ENCODE measurements at places on chromosomes 12 and 14.

DNA sequence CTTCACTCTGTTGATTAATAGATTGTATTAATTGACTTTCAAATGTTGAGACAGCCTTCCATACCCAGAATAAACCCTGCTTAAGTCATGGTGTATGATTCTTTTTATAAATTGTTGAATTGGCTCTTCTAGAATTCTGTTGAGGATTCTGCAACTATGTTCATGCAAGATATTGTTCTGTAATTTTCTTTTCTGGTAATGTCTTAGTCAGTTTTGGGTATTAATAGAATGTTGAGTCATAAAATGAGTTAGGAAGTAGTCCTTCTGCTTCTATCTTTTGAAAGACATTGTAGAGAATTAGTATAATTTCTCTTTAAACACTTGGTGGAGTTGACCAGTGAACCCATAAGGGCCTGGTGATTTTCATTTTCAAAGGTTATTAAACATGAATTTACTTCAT is 958.9 kb downstream of the LRFN5 start:
- no peak for DNase-seq

- DNase-seq, result no peak
These were observed 266.4 kb downstream of the NAV3 start for GRCh38 chr12:78096909-78097597.

DNA sequence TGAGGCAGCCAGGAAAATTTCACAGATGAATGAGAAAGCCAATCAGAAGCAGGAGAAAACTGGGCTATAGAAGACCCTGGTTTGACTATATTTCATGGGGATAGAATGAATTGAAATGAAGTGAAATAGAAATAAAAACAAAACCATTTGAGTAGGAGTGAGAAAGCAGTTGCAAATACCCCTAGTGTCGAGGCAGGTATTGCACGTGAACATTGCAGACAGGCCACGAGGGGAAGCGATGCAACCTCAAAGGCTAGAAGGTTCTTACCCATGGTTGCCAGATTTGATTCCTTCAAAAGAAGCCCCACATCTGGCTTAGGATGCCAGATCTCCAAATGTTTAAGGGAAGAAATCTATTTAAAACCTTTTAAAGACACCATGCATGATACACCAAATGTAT is 648.9 kb downstream of the VRK1 start:
- DNase-seq, result no peak

- peak; percentile 40 for DNase-seq
These were observed 33.4 kb upstream of the SYNDIG1L start for GRCh38 chr14:74459289-74459946.

DNA sequence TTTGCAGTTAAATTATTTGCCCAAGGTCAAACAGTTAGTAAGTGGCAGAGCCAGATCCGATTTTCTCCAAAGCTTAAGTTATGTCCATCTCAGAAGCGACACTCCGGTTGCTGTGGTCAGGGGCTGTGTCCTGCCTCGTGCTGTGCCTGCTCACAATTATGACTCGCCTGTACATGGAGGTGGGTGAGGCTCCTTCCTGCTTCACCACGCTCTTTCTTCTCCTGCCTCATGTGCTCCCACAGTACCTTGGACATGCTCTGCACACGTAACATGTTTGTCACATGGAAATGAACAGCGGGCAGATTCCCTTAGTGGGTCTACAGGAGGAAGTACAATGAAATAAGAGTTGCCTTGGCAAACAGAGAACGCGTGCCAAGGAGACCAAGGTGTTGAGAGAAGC is 62.2 kb upstream of the CCND2 start:
- no peak for DNase-seq

DNA sequence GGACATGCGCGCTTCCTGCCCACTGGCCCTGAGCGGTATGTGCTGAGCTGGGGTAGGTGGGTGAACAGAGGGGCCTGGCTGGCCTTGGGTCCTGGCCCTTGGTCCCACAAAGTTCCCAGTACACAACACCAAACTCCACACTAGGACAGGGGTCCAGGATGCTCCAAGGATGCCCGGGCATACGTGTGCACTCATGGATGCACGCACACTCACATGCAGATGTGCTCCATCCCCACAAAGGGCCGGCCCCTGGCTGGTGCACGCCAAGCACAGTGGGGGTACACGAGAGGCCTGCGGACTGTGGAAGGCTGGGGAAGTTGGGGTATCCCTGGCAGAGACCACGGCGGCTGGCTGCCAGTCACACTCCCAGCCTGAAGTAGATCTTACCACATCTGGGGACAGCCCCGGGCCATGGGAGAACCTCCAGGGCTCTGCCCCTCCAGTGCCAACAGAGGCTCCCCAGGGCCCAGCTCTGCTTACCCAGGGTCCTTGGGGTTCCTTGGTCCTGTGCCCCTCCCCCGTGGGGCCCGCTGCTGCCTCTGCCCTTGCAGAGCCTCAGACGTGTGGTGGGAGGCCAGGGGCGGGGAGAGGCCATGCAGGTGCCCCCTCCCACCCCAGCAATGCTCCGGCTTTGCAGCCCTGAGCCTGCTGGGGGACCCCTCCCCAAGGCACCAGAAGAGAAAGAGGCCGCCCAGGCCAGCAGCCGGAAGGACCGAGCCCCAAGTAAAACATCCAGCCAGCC is 24.0 kb upstream of the NUDT14 start:
- no peak for DNase-seq

GRCh38 chr14:68168460-68169109 is 349.0 kb downstream of the RAD51B start:
- no peak for DNase-seq

DNA sequence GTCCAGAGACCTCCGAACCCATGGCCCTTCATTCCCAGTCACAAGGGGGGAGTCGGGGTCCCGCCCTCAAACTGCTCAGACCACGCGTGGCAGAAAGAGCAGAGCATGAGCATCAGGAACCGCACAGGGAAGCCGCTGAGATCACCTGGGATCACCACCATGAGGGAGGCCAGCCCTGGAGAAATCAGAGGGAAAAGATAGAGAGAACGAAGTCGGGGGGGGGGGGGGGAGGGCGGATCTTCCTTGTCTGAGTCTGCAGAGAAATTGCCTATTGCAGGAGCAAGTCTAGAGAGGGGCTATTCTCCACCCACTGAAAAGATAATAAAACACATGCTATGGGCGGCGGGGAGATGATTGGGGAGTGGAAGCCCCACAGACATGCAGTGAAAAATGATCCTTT is 884 bp upstream of the TMEM132C start:
- no peak for DNase-seq

DNA sequence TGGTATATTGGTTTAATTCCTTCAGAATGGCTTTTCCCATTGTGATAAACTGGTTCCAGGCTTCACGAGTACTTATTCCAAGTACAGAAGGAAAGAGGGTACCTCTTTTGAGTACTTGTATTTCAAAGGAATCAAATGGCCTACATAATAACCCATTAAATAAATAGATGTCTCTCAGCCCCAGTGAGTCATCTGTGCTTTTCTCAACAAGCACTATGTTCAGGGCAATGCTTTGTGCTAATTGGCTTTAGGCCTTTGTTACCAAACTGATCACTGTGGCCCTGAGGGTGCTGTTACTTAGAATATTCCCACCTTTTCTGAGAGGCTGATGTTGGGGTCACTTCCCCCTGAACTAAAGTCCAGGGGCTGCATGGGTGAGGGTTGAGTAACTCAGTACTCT is 107.1 kb downstream of the LRRK2 start:
- no peak for DNase-seq

DNA sequence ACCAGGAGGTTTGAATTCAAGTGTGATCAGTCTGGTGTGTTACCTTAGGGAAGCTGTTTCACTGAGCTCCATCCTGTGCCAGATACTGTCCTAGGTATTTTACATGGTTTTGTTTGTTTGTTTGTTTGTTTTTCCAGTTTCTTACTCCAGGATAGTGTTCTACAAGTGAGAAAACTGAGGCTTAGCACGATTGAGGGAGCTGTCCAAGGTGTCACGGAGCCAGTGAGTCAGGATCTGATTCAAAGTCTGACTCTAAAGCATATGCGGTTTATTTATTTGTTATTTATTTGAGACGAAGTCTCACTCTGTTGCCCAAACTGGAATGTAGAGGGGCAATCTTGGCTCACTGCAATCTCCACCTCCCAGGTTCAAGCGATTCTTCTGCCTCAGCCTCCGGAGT is 79.7 kb upstream of the GNG2 start:
- DNase-seq, result no peak

GRCh38 chr12:38638401-38638800 is 267.0 kb downstream of the CPNE8 start:
- no peak for DNase-seq

DNA sequence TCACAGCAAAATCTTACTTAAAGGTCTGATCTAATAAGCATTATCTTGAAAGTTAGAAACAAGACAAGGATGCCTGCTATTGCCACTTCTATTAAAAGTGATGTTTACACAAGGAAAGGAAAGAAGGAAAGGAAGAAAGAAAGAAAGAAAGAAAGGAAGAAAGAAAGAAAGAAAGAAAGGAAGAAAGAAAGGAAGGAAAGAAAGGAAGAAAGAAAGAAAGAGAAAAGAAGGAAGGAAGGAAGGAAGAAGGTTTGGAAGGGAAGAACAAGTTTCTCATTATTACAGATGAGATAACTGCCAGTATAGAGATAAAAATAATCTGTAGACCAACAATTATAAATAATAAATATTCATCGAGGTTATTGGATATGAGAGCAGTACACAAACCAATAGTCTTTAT is 35.8 kb upstream of the KCNA1 start:
- no peak for DNase-seq

GRCh38 chr14:79337761-79338160 is 873.5 kb downstream of the DIO2 start:
- no peak for DNase-seq

DNA sequence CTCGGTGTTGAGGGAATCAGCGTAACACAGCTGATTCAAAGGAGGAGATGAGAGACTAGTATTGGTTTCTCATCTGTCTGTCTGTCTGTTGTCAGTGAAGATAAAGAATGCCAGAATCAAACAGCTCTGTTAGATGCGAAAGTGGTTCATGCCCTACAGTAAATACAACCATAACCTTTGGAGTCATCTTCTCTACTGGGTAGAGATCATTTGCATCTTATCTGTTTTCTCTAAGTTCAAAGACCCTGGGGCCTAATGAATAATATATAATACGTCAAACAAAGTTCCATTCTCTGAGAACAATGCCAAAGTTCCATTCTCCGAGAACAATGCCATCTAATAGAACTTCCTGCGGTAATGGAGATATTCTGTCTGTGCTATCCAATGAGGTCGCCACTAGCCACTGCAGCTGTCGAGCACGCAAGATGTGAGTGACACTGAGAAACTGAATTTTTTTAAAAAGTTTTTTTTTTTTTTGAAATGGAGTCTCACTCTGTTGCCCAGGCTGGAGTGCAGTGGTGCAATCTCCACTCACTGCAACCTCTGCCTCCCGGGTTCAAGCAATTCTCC is 6.6 kb downstream of the IL31 start:
- DNase-seq, result no peak

GRCh38 chr12:1886396-1887008 is 31.9 kb downstream of the CACNA2D4 start:
- no peak for DNase-seq

- no peak for DNase-seq
These were observed 145.1 kb upstream of the GRIP1 start for GRCh38 chr12:66823857-66824570.

All from SW 1271 (cell line).